ENCODE measurements at places on chromosomes 5 and 9.

DNA sequence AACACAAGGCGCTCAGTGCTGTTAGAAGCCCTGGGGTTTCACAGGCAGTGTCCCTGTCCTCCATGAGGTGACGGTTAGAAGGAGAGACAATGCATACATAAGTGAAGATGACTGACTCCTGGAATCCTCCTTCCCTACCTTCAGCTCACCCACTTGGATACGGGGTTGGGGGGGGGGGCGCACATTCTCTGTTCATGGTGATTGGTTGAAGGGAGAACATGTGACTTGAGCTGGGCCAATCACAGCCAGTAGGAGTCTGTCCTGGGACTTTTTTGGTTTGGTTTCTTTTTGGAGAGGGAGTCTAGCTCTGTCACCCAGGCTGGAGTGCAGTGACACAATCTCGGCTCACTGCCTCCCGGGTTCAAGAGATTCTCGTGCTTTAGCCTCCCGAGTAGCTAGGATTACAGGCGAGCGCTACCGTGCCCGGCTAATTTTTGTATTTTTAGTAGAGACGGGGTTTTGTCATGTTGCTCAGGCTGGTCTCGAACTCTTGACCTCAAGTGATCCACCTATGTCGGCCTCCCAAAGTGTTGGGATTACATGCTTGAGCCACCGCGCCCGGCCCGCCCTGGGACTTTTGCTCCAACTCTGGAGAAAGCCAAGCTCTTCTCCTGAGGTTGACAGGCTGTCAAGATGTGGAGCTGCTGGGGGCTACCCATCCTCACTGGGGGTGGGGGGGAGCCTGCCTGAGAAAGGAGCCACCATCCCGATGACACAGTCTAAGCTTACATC lies 30.8 kb downstream of the SH3PXD2B start:
- DNase-seq, result no peak

DNA sequence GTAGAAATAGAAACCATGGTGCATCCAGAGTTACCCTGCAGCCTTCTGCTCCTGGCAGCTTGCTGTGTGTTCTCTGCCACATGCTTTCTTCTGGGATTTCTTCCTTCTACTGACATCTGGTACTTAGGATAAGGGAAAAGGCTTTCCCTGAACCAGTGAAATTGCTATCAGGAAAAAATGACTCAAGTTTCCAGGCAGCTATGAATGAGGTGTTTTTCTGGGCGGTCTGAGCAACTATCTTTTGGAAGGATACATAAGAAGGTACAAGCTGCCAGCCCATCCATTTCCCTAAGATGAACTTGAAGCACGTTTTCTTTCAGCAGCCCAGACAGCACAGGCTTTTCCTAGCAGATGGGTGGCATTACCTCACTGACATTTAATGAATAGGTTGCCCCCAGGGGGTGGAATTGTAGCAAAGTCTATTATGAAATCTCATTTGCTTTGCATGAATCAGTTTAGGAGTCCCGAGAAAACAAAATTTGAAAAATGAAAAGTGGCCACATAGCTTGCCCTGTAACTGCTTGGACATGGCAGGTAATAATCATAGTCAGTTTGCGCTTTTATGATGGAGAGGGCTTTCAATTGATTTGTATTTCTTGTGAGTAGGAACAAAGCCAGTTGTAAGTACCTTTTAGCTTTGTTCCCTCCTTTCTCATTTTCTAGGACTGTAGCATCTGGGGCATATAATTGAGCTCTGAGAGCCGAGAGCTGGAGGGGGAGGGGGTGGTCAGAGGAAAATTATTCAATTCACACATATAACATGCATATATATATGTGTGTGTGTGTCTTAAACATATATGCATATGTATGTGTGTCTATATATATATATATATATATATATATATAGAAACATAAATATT lies 108.5 kb downstream of the C9orf152 start:
- no peak for DNase-seq

DNA sequence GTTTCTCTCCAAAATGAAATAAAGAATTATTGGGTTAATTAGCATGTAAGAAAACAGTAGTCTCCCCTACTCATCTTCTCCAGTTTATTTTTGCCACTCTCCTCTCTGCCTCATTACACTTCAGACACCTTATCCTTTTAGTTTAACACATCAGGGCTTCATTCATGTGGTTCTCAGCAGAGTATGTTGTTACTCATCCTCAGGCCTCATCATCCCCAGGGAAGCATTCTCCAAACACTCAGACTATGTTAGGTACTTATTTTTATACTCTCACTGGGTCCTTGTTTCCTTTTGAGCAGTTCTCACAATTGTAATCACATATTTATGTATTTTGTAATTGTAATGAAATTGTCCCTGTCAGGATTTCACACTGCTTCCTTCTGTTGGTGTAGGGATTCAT lies 470.5 kb downstream of the PDE4D start:
- DNase-seq, result no peak

DNA sequence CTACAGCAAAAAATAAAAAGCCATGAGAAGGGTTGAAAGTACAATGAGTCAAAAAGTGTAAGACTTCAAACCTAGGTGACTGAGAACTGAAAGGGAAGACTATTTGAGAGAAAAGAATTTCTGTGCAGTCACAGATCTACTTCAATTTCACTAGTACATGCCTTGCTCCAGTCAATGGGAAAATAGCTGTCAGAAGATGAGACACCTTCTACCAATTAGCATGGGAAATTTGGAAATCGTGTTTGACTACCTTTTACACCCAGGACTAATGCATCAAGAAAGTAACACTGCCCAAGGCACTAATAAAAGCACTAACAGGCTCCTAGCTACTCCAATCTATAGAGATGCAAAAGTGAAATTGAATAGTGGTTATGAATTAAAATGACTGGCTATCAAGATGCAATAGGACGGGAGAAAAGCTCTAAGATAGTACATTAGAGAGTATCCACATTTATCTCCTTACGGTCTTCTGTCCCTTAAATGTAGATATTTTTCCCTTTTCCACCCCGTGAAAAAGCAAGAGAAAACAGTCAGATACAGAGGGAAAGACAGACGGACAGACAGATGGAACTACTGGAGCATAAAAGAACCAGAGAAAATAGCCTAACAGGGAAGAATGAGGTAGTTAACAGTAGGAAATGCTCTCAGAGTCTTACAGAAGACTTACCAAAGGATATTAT lies 15.2 kb downstream of the ERP44 start:
- DNase-seq, result peak; percentile 63

GRCh38 chr9:134335486-134336220 lies 9.4 kb downstream of the RXRA start:
- DNase-seq, result no peak

- no peak for DNase-seq
Observed at GRCh38 chr9:75811692-75812091, 78.8 kb upstream of the PCSK5 start.

GRCh38 chr9:115164511-115164974 lies 46.6 kb upstream of the TNC start:
- DNase-seq, result no peak

- DNase-seq, result no peak
Observed at GRCh38 chr5:107744418-107745330, 73.9 kb upstream of the EFNA5 start.

- DNase-seq, result no peak
Observed at GRCh38 chr9:77589046-77589795, 58.9 kb downstream of the GNA14 start.

Data from erythroblast (primary cell).